T-helper 9 cell (primary cell): ENCODE measurements at places on chromosomes 11 and 22.

DNA sequence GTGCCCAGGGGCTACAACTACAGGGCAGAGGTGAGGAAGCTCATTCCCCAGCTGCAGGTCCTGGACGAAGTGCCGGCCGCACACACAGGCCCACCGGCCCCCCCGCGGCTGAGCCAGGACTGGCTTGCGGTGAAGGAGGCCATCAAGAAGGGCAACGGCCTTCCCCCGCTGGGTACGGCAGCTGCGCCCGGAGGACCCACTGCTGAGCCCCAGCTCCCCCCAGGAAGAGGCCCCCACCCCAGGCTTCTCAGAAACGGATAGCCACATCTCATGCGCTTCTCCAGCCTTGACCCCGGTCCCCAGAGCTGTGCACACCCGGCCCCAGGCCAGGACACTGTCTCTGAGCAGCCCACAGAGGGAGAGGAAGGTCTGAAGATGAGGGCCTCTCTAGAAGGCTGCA lies 9.4 kb downstream of the LMNTD2 start:
- no peak for DNase-seq

GRCh38 chr22:46586123-46586519 lies 34.1 kb upstream of the GRAMD4 start:
- no peak for DNase-seq

GRCh38 chr22:35840302-35840739 lies 122.6 kb downstream of the APOL5 start:
- no peak for DNase-seq

DNA sequence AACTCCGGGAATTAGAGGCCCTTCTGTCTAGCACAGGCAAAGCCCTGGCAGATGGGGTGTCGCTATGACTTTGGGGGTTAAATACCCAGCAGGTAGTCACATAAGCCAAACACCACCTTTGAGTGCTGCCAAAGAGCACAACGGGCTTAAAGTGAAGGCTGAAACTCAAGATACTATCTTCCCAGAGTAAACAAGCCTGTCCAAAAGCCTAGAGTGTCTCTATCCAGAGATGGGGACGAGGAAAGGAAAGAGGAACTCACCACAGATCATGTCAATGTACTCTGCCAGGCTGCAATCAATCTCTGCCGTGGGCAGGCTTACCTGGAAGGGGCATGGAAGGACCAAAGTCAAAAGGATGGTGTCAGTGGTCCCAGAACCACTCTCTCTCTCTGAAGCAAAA lies 14.5 kb downstream of the TMEM25 start:
- DNase-seq, result no peak

DNA sequence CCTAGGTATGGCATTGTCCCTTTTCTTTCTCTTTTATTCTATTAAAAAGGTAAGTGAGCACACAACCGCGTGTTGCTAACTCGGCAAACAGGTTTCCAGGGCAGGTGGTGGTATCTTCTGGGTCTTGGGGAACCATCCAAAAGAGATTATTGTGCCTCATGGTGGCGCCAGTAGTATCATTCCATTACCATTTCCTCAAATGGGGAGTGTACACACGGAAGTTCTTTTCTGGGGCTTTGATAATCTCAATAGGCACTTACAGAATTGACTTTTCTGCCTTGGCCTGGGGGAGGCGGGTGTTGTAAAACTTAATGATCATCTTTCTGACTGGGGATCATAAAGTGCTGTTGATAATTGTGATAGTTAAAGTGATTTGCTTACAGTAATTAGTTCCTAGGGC lies 234.1 kb downstream of the KIRREL3 start:
- no peak for DNase-seq

- no peak for DNase-seq
Measured at GRCh38 chr11:86869531-86869930, 69.2 kb downstream of the PRSS23 start.

- no peak for DNase-seq
Measured at GRCh38 chr11:1701091-1701807, 4.3 kb downstream of the KRTAP5-6 start.

DNA sequence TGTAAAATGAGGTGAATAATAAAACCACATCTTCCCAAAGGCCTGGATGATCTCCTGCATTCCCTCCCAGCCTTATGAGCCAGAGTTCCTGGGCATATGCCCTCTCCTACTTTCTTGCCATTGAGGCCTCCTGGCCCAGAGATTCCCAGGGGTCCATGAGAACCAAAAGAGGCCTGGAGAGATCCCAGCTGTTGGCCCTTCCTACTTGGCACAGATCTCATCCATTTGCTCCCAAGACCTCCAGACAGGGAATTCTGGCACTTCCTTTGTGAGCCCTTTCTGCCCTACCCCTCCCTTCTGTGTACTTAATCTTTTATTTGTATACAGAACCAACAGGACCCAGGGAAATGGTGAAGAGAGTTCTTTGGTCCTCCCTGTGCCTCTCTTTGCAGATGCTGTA lies 21.4 kb downstream of the POU2F3 start:
- no peak for DNase-seq

GRCh38 chr22:17578136-17578754 lies 14.9 kb downstream of the SLC25A18 start:
- no peak for DNase-seq

GRCh38 chr11:122210367-122210997 lies 94.5 kb upstream of the BLID start:
- DNase-seq, result no peak

- no peak for DNase-seq
Measured at GRCh38 chr11:68528630-68529029, 68.1 kb downstream of the PPP6R3 start.

- no peak for DNase-seq
Measured at GRCh38 chr22:24697621-24698082, 76.9 kb downstream of the PIWIL3 start.

- DNase-seq, result no peak
Measured at GRCh38 chr11:131749101-131749500, 378.7 kb downstream of the NTM start.

DNA sequence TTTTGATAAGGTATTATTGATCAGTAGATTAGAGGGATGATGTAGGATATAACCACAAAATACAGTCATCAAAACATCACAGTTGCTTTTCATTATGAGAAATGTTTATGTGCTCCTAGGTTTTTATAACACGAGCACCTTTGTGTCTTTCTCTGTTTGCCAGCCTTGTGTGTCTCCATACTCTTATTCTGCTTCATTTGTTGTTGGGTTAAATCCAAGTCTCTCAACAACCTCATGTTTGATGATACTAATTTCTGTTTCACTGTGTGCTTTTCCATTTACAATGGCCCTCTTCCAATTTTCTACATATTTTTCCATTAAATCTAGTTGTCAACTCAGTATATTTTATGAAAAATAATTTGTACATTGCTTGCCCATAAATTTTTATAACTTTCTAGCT lies 107.7 kb upstream of the POU2AF2 start:
- no peak for DNase-seq

- no peak for DNase-seq
Measured at GRCh38 chr11:99260696-99261095, 239.9 kb downstream of the CNTN5 start.

GRCh38 chr11:76798671-76799065 lies 15.5 kb downstream of the TSKU start:
- no peak for DNase-seq

- DNase-seq, result no peak
Measured at GRCh38 chr11:108926841-108927577, 262.1 kb downstream of the DDX10 start.

DNA sequence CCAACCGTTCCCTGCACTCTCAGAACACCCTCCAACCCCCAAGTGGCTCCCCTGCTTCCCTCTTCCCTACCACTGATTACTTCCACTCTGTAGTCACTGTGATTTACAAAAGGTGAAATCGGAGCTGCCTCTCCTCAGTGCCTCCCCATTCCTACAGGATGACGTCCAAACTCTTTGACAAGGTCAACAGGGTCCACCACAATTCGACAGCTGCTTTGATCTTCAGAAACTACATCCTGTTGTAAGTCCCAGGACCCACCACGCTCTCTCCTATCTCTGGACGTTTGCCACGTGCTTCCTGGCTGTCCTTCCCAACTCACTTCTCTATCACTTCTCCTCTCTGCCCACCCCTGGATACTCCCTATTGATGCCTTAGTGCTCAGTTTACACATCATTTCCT lies 85.0 kb upstream of the EIF3D start:
- DNase-seq, result no peak

GRCh38 chr11:6778518-6778917 lies 4.3 kb upstream of the OR2AG1 start:
- no peak for DNase-seq

DNA sequence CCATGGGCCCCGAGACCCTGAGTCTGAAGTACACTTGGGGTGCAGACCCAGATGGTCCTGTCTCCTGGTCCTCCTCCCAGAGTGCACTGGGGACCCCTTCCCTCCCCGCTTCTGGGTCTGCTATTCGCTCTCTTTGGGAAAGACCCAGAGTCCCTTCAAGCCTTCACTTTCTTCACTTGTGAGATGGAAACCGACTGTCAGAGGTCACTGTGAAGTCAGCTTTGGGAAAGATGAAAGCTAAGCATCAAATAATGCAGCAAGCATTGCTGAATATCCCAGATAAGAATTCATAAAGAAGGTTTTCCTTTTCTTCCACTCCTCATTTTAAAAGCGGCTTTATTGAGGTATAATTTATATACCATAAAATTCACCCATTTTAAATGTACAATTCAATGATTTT lies 105.0 kb upstream of the CSNK2A3 start:
- no peak for DNase-seq

DNA sequence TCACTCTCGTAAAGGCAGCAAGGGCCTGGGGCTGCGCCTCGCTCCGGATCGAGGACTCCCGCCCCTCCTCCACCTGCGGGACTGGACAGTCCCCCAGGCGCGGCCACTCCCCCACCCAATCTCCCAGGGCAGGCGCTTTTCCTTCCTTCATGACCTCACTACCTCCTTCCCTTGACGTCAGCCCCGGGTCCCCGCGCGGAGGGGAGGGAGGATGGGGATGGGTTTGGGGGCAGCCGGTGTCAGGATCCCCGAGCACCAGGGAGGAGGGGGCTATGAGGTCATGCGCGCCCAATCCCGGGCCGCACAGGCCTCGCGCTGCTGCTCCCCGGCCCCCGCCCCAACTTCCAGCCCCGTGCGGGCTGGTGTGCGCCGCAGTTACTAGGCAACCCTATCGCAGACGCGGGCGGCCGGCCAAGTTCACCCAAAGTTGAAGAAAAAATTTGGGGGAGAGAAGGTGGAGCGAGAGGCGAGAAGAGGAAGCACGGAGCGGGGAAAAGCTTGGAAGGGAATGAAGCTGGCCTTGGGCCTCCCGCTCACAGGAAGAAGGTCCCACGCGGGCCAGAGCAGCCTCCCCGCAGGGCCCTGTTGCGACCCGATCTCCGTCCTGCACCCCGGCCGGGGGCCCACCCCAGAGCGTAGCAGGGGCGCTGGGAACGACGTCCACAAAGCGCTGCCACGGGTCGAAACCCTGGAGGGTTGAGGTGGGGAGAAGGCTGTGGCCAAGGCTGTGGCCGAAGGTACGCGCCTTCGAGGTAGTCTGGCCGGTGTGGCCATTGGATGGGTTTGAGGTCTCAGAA lies 8.3 kb downstream of the WT1 start:
- DNase-seq, result no peak

- DNase-seq, result no peak
Measured at GRCh38 chr11:114031967-114032320, 27.6 kb upstream of the ZBTB16 start.

DNA sequence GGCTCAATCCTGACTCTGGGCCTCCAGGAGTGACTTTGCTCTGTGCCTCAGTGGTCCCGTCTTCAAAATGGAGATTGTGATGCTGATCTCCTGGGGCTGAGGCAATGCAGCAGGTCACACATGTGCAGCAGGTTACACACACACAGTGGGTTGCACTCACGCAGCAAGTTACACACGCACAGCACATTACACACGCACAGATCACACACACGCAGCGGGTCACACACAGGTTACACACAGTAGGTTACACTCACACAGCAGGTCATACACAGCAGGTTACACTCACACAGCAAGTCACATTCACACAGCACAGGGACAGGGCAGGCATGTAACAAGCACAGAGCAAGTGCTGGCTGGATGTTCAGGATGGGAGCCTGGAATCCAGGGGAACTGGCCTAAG lies 11.3 kb downstream of the C11orf24 start:
- no peak for DNase-seq

DNA sequence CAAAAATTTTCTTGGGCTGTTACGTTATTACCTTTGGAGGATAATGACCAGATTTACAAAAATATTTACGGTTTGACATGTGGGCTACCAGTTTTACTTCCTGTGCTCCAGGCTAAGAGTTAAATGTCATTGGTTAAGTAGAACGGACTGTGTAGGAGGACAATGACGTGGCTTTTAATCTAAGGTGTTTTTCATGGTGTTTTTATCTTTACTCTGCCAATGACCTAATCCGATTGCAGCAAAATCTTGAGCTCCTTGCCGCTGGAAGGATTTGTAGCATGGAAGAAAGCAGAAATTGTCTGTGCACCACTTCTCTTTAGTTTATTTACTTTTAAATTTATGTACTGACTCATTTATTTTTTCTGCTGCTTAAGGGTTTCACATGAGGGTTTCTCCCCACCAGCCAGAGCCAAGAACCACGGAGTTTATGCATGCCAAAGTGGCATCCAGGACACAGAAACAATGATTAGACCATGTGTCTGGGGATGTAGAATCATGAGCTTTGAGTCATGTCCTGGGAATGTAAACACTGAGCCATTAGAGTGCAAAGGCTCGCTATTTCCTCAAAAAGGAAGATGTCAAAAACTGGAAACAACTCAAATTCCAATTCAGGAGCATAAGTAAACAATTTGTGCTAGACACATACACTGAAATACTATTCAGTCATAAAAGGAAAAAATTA lies 1.9 kb upstream of the CARD16 start:
- no peak for DNase-seq

DNA sequence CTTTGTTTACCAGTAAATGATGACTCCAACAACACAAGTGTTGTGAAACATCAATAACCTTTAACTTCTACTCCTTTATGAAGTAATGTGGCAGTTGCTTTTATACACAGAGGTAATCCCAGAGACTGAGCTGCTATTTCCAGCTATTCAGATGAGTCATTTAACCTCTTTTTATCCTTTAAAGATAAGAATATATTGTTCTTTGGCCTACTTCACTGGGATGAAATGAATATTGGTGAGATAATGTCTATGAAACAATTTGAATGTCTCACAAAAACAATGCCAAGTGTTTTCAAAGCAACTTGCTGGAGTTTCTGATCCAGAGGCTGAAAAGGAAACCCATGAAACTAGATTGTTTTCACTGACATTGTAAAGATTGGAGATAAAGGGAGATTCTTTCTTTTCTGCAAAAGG lies 564.4 kb upstream of the LUZP2 start:
- DNase-seq, result no peak

GRCh38 chr11:762421-763072 lies 14.7 kb downstream of the GATD1 start:
- no peak for DNase-seq

- DNase-seq, result no peak
Measured at GRCh38 chr11:111298413-111299100, at the start of gene POU2AF3. Gene POU2AF3 (plus strand): TSS chr11:111298546. CDS start chr11:111298582, 36 bp downstream.
